Testis (tissue), 5 donors: ENCODE measurements at places on chromosomes 11 and 22. TPM values are rescaled to one million over a fixed set of nuclear protein-coding genes. Genes with fewer than 3 reads are reported as not detected.

DNA sequence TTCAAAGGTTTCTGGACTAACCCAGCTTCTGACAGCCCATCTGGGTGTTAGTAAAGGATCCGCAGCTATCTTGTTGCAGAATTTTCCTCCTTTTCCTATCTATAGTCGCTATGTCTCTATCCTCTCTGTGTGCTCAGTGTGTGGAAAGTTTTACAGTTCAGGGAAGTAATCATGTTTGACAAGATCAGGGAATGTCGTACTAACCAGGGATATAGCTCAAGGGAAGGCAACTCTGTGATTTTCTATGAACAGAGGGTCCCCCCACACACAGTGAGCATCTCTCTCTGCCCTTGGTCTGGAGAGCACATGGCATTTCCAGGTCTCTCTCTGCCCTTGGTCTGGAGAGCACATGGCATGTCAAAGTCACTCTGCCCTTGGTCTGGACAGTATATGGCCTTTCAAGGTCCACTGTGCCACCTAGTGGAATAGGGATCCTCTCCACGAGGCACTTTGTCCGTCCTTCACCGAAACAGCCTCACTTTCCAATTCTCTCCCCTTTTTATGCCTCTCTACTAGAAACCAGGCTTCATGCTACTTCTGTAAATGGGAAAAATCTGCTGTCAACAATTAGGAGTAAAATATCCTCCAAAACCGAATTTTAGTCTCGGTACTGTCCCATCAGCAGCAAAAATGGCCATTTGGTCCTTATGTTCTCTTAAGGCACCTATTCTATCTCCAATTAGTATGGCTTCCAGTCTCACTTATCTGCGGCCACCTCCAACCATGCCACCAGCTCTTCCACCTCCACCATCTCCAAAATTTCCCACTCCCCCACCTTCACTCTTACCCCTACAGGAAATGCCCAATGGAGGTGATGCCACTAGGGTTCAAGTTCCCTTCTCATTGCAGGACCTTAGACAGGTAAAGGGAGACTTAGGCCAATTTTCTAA lies 88.7 kb downstream of the IGLL5 start:
- no peak for DNase-seq

DNA sequence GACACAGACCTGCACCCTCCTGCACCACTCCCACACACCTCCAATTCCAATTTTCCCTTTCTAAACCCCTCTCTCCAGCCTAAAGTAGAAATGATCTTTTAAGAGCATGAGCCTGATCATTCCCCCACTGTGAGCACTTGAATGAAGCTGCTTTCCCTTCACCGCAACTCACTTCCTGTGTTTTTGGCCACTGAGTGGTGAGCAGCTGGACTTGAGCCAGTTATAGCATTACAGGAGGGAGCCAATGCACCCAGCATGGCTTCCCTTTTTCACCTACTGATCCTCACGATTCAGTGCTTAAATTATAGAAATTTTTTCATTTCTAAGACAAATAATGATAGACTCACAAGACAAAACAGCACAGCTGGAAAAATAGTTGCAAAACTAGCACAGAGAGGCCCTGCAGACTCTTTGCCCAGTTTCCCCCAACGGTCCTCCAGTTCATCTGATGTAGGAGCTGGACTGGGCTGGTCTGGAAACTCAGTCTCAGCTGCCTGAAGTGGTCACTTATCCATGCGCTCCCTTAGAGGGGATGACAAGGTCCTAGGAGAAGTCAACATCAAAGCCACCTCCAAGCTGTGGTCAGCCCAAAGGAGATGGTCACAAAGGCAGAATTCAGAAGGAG lies 9.7 kb upstream of the APOL4 start:
- DNase-seq: peak; percentile 25

- no peak for DNase-seq
These were observed 10.5 kb upstream of the RPS19BP1 start for GRCh38 chr22:39543095-39543494.

GRCh38 chr11:116538677-116539076 lies 234.1 kb downstream of the BUD13 start:
- DNase-seq: no peak

GRCh38 chr11:27233654-27234042 lies 129.4 kb downstream of the CCDC34 start:
- DNase-seq: no peak

- no peak for DNase-seq
These were observed 161.3 kb upstream of the UBASH3B start for GRCh38 chr11:122494221-122494620.

- peak; percentile 84 for DNase-seq
These were observed 15.8 kb upstream of the EHD1 start for GRCh38 chr11:64894070-64894811.

GRCh38 chr11:61771985-61772455 lies 19.6 kb downstream of the MYRF start:
- no peak for DNase-seq

DNA sequence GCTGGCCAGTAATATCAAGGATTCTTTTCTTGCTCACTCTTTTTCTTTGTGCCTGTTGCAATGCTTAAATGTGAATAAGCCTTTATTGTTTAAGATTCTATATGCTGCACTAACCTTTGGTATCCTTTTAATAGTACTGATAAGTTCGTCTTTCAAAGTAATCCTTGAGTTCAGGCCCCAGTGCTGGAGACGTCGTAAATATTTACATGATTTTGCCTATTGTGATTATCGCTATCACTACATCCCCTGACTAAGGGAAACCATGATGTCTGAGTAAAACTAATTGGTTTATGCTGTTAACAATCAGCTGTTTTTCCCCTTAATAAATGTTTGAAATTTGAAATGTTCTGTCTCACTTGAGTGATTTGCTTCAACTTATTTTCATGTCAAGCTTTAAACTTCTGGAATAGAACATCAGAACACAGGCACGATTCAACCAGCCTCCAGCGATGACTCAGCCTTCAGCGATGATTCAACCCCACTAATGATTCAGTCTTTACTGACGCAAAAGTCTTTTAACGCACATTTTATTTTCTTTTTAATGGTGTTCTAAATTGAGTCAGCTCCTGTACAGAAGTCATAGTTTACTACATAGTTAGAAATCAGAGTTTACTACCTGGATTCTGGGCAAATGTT lies 3.9 kb downstream of the HTATIP2 start:
- DNase-seq: no peak

Gene CRYBB3
- not detected for total RNA-seq

Gene GAB4
- total RNA-seq: 10.2 TPM

Gene BLID
- 2.8 TPM for total RNA-seq

- DNase-seq: peak; percentile 37
These were observed 11.5 kb downstream of the PARVG start for GRCh38 chr22:44192098-44192815.

GRCh38 chr11:113249491-113249763 lies 65.0 kb upstream of the TTC12 start:
- no peak for DNase-seq

Gene MRE11
- total RNA-seq: 15.2 TPM

DNA sequence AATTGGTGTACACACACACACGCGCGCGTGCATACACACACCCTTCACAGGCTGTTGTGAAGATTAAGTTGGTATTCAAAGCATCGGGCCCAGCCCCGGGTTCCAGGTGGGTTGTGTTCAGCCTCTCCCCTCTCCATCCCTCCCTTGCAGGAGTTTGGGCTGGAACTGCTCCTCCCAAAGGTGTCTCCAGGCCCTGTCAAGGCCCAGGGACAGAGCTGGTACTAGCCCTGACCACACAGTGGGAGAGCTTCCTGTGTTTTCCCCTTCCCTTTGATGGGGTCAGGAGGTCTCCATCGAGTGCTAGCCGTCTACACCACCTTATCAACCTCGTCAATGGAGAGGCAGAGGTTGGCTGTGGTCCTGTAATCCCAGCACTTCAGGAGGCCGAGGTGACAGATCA lies 36.5 kb upstream of the CSNK1E start:
- no peak for DNase-seq

GRCh38 chr11:37449146-37449545 lies 851.1 kb upstream of the RAG2 start:
- DNase-seq: no peak

DNA sequence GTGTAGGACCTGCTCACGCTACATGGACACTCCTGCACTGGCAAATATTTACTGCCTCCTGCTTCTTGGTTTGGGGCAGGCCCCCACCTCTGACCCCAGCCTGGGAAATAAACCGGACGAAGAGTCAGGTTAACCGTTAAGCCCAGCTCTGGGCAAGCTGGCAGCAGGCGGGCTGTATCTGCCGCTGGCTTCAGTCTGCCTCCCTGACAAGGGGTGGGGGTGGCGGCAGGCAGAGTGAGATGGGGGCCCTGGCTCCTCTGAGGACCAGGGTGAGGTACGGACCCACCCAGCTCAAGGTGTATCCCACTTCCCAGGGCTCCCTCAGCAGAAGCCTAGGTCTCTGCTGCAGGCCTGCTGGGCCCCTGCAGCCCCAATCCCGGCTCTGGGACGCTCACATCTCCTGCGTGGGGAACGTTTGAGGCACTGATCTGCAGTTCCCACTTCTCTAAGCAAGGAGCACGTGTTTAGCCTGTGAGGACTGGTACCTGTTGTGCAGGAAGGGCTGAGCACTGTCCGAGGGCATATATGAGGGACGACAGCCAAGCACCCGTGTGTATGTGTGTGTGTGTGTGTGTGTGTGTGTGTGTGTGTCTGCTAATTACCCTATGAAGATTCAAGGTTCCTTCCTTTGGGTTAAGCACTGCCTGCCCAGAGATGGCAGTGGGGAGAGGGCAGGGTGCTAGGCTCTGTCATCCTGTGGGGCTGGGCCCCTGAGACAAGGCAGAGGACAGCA lies 1.1 kb upstream of the LRRC75B start:
- DNase-seq: no peak

Gene DNAJB7
- total RNA-seq: 9.5 TPM

GRCh38 chr22:24450610-24451009 lies 23.2 kb downstream of the ADORA2A start:
- no peak for DNase-seq

DNA sequence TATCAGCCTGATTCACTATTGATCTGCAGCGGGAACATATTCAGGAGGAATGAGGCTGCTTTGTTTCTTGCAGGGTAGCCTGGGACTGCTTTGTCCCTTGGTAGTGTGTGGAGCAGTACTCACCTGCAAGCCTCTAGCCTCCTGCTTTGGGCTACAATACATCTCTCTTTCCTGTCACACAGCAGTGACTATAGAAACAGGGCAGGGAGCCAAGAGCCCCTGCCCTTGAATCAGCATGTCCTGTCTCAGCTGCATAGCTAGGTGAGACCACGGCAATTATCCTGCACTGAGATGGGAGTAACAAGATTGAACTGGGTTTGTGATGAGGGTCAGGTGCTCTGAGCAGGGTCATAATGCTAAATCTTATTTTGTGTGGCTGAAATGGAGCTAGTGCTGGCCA lies 191.9 kb downstream of the NELL1 start:
- DNase-seq: no peak

Gene CSNK2A3
- total RNA-seq: 4.0 TPM

Gene VSIG10L2
- not detected for total RNA-seq

- no peak for DNase-seq
These were observed 13.6 kb upstream of the GALNT18 start for GRCh38 chr11:11635443-11635842.

Gene CD6
- total RNA-seq: 1.6 TPM

GRCh38 chr22:39292561-39293074 lies 26.8 kb downstream of the RPL3 start:
- peak; percentile 97 for DNase-seq

Gene ENDOD1
- 71.8 TPM for total RNA-seq

Gene TESMIN
- 60.4 TPM for total RNA-seq

DNA sequence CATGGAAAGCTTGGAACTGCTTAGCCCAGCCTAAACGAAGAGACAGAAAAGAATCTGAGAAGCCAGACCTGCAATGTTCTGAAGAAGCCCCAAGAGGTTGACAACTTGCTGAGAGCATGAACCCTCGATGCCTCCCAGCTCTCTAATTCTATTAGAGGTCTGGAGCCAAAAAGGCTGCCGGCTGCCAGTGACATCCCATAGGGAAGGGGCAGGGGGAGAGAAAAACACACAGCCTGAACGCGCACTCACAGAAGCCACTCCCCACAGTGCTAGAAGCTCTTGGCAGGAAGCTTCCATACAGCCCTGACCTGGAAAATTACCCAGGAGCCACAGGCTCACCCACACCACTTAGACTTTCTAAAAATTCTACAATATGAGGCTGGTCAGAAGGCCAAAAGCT lies 18.3 kb downstream of the POLDIP3 start:
- peak; percentile 48 for DNase-seq

GRCh38 chr11:28962502-28962901 lies 854.3 kb downstream of the METTL15 start:
- DNase-seq: no peak

Gene HEPHL1
- 0.87 TPM for total RNA-seq

- DNase-seq: no peak
These were observed 6.5 kb upstream of the IL10RA start for GRCh38 chr11:117979481-117980211.

GRCh38 chr11:73426219-73426850 lies 50.1 kb downstream of the RELT start:
- no peak for DNase-seq

Gene FIBIN
- 5.3 TPM for total RNA-seq

Gene LDLRAD3
- 12.0 TPM for total RNA-seq

Gene MS4A6A
- total RNA-seq: 21.6 TPM

DNA sequence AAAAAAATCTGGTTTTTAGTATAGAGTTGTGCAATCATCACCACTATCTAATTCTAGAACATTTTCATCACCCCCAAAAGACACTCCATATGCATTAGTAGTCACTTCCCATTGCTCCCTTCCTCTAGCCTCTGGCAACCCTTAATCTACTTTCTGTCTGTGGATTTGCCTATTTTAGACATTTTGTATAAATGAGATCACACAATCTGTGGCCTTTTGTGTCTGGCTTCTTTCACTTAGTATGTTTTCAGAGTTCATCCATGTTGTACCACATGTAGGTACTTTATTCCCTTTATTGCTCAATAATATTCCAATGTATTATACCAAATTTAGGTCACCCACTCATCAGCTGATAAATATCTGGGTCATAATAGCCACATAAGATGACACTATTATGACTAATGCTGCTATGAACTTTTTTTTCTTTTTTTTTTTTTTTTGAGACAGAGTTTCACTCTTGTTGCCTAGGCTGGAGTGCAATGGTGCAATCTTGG lies 67.5 kb upstream of the SCUBE2 start:
- DNase-seq: no peak

DNA sequence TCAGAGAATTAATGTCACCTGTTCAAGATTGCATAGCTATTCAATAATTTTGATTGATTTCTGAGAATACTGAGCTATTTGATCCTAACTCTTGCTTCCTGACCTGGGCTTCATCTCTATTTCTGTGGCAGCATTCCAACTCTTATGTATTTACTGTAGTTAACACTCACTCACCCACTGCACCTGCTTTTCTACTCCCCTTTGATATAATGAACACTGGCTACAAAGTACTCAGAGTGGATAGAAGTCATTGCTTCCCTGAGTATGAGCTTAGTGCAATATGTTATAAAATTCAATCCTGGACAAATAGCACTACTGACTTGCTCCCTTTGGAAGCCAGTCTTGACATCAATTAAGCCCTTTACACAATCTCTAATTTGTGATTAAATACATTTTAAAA lies 117.2 kb downstream of the APIP start:
- DNase-seq: no peak
